Stimulated activated CD8-positive, alpha-beta memory T cell treated with anti-CD3 and anti-CD28 coated beads, Interleukin-2, amount 100 ng/mL, for 1 hour (primary cell): ENCODE measurements at places on chromosomes 1 and 21.

DNA sequence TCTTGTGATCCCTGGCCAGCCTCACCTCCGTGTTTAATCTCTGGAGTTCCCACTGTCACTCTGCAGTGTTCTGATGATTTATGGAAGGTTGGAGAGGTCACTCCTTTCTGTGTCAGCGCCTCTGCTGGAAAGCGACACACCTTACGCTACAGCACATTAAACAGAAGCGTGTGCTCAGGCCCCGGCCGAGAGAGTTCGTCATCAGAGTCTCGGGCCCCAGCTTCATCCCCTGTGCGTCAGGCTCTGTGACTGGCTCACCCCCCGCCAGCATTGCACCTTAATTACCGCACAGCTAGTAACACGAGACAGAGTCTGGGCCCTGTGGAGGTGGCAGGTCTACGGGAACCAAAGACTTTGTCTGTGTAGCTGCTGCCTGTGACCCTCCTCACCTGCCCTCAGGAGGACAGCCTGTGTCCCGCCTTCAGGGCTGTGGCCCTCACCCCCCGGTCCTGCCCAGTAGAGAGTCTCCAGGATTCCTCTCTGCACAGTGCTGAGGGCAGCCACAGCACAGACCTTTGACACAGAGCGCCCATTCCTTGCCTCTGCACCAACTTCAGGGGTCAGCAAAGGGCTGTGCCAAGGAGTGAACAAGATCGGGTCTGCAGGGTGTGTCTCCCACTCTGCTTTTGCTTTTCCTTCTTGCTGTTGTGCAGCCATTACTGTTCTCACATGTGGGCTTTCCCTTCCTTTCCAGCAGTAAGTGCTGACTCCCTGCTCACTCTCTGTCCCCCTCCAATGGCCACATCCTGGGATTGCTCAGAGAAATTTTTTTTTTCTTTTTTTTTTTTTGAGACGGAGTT lies 157.6 kb downstream of the PGBD5 start:
- DNase-seq = no peak

DNA sequence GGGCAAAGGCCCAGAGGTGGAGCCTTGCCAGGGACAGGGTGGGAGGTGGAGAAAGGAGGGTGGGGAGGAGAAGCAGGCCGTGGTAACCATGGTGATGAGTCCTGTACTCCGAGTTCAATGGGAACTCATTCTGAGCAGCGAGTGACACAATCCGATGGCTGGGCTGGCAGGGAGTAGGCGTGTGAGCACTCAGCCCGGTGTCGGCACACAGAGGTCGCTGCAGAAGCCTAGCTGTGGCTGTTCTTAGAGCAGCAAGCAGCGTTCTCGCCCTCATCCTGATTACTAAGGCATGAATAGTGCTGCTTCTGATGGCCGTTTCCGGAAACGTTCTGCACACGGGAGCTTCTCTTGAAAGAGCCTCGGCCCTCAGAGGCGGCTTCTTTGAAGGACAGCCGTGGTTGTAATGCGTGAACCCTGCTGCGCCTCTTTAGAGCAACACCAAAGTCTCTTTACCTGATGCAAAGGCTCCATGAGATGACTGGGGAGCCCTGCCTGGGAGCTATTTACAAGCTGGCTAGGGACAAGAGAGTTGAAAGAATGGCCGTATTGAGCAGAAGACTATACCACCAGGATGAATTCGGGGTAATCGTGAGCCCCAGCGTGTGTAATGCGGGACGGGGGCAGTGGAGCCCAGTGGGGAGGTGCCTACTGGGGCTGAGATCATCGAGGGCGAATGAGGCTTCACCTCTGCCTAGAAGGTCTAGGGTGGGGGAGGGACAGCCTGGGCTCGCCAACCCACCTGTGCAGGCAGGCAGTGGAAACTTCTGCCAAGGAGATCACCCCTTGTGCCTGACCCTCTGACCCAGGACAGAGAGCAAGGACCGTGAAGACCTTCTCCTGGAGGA lies 72.8 kb upstream of the PAX7 start:
- DNase-seq = no peak

DNA sequence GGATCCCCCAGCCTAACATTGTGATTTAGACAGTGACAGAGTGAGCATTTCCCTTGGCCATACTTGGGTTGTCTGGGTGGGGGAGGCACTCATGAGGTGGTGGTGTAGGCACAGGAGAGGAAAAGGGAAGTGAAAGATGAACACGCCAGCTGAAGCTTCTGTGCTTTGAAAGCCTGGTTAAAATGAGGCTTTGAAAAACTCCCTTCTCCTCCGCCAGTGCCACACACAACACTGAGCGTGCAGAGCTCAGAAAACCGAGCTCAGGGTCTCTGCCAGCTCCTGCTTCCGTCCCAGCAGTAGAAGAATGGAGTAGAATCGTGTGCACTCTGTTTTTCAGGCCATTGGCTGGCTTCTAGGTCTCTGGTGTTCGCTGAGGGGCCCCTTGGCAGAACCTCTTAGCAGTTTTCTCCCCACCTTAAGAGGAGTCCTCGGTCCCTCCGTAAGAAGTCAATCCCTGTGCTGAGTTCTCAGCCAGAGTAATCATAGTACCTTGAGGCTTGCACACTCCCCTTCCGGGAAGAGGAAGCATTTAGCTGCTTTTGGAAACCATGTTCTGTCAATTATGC lies 12.9 kb downstream of the PLEKHM2 start:
- DNase-seq = no peak

DNA sequence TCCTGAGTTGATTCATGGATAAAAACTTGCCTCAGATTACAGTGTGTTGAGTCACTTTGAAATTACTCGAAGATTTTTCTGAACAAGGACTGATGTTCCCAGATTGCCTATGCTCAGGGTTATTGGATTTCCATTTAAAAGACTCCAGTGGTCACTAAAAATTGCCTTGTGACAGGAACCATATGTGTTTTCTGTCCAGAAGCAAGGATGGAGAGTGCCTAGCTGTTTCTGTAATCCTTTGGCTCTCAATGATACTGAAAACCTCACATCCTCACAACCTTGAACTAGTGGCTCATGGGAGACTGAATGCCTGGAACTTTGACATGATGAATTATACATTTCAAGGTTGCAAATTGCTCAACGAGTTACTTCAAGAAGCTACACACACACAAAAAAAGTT lies 1271.8 kb downstream of the BRINP3 start:
- DNase-seq = no peak

DNA sequence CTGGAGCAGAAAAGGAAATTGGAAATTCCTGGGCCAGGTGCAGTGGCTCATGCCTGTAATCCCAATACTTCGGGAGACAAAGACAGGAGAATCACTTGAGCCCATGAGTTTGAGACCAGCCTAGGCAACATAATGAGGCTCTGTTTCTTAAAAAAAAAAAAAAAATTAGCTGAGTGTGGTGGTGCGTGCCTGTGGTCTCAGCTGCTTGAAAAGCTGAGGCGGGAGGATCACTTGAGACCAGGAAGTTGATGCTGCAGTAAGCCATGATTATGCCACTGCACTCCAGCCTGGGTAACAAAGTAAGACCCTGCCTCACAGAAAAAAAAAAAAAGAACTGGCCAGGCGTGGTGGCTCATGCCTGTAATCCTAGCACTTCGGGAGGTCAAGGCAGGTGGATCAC lies 56.7 kb downstream of the SRSF11 start:
- no peak for DNase-seq

- DNase-seq = no peak
These were observed 102.9 kb upstream of the ADGRL4 start for GRCh38 chr1:79109445-79109844.

DNA sequence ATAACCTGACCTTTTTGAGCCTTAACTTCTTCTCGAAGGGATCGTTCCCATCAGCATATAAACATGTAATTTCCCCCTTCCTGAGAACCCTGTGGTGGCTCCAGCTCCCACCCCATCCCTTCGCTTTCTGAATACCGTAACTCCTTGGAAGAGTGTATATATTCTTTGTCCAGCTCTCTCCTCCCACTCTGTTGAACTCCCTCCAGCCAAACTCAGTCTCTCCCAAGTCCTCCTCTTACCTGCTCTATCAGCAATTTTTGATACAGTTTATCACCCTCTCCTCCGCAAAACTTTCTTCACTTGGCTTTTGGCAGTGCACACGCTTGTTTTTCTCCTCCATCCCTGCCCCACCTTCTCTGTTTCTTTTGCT lies 109.9 kb upstream of the SLC25A33 start:
- no peak for DNase-seq

- no peak for DNase-seq
These were observed 584 bp upstream of the LTN1 start for GRCh38 chr21:28993293-28993629.
